ENCODE measurements at places on chromosomes 1 and 21.

DNA sequence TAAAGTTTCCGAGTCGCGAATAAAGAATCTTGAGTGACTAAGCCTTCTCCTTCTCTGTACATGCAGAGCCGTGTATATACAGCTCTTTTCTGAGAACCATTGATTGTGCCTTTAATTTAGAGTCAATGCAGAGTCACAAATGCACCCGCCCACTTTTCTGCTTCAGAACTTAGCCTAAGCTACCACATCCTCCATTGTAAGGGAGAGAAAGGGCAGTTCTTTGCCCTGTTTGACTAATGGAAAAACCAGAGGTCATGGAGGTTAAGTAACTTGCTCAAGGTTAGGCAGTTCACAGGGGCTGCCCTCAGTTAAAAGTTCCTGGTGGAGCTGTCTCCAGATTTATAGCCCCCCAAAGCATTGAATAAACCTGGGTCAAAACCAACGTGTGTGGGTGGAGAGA lies 139.6 kb downstream of the TOMM20 start:
- DNase-seq: no peak

GRCh38 chr1:39214714-39214997 lies 10.2 kb downstream of the MACF1 start:
- DNase-seq: no peak

- peak; percentile 64 for DNase-seq
These were observed 17.9 kb downstream of the CSTB start for GRCh38 chr21:43758111-43758641.

DNA sequence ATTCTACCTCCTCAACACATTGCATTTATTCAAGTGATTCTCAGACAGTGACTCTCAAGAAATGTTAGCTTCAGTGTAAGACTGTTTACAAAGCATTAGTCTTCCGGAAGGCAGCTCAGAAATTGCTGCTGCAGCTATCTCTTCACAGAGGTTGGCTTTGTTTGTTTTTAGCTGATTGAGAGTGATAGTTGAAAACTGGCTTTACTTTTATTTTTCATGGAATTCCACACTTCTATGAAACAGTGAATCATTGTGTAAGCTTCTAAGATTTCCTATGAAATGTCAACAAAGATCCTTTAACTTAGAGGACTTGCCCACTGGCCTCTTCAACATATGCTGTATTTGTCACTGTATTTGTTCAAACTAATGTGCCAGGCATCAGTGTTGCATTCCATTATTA lies 121.3 kb downstream of the TNNI3K start:
- DNase-seq: no peak

DNA sequence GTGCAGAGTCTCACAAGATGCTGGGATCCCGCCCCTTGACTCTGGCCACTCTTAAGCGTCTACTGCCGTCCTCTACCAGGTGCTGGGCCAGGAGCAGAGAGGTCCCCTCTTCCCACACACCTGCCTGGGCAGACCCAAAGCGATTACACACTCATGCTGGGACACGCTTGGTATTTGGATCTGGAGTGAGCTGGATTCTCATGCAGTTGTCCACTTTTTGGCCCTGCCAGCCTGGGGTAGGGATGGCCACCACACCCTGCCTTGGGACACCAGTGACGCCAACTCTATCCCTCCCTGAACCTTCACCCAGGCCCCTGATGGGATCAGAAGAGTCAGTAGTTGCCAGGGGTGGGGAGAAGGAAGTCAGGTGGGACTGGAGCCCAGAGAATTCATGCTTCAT lies 28.6 kb downstream of the ITPKB start:
- no peak for DNase-seq

DNA sequence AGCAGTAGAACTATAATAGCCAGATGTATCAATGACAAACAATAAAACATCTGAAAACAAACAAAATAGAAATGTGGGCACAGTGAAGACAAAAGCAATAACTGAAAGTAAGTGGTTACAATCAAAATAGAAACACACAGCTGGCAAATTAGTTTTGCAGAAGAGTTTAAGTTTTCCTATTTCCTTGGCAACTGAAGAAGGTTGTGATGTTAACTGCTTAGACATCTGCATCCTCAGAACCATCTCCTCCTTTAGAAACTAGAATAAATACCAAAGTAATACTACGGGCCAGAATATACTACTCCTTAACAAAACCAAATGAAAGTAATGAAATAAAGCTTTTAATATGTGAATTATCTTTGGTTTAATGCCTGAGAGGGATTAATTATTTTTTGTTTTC lies 605.5 kb downstream of the LTN1 start:
- DNase-seq: no peak

- peak; percentile 57 for DNase-seq
These were observed 45.8 kb upstream of the SAMSN1 start for GRCh38 chr21:14591882-14592281.

DNA sequence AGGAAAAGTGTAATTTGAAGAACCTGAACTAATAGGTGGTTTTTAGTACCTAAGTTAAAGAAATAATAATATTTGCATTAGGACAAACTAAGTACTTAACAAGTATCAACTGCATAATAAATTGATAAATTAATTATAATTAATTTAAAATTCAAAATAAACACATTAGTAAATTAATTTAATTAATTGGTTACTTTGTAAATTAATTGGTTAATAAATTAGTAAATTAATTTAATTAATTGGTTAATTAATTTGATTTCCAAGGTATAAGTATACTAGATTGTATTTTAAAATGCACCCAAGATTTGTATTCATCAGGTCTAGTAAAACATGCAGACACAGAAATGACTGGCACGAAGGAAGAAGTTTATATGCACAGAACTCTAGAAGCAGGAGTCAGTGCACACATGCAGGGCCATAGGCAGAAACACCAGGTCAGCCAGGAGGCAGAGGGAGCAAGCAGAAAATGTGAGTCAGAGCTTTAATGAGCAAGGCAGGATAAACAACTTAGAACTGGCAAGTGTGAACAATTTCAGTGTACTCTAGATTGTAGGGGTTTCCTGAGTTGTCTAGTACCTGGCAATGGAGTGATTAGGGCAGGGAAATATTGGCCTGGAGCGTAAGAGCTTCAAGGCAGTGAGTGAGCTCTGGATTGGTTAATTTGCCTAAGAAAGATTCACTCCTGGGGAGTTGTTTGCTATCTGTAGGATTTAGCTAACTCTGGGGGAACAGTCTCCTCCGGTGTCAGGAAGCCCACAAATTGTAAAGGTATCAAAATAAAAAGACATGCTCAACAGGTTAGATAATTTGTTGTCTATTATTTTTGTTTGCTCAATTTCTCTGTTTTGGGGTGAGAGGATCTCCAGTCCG lies 665.7 kb downstream of the MRPL39 start:
- DNase-seq: no peak

- DNase-seq: peak; percentile 92
These were observed 92.1 kb upstream of the POU3F1 start for GRCh38 chr1:38138498-38139233.

GRCh38 chr1:29249170-29249691 lies 12.9 kb downstream of the PTPRU start:
- no peak for DNase-seq

DNA sequence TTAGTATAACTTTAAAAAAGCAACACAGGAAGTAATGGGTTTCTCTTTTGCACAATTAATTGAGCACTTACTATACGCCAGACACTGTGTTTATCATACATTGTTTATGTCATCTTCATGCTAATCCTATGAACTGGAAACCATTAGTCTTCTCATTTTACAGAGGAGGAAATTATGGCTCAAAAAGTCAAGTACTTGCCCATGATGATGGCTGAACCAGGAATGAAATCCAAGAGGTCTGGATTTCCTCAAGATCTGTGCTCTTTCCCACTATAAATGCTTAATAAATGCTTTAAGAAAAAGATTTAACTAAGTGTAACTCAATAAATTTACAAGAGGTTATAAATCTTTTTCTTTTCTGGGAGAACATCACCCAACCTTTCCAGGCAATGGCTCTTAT lies 303.7 kb upstream of the RRP15 start:
- no peak for DNase-seq

GRCh38 chr1:107515702-107516101 lies 374.9 kb downstream of the NTNG1 start:
- no peak for DNase-seq

DNA sequence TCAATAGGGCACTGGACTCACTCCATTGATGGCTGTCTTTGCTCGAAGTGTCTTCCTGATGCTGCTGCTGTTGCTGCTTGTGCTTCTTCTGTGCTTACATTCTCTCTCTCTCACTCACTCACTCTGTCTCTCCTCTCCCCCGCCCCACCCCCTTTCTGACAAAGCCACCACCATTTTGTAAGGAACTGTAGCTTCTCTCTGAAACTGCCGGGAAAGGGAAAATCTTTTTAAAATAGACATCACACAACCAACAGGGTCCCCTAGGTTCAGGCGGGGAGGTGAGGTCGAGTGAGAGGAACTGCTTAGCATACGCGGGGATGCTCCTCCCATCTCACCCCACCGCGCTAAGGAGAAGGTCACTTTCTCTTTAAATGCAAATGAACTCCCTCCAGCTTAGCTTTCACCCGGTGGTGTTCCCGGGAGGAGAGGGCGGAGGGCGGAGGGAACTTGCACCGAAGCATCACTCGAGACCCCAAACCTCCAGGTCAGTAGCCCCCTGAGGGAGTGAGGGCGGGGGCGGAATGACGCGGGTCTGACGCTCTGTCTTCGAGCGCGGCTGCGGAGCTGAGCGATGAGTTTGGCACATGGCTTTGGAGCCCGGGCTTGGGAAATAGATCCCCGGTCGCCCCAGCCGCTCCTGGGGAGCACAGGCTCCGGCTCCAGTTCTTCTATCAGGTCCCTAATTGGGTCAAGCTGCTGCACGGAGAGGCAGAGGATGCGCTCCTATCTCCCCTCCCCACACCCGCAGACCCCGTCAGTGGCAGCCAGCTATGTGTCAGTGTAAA lies at the start of gene CCDC28B:
CCDC28B (plus strand) TSS at position 370 of the 785 bp plus-strand sequence. CDS start 1,341 bp downstream, outside the sequence.
- no peak for DNase-seq

DNA sequence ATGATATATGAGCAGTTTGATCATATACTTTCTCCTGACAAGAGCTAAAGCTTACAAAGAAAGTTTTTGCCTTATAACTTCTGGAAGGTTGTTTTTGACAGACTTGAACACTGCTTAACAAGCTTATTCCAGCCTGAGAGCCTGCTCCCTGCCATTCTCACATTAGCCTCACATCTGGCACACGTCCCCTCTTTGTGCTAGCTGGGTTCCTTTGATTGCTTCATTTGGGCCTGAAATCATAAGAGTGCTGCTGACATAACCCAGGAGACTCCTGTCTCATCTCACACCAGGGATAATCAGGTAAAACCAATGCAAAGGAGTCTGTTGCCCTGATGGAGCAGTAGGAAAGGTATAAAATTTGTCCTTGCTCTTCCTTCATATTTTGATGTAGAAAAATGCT lies 1411.7 kb upstream of the B3GALT2 start:
- DNase-seq: no peak

DNA sequence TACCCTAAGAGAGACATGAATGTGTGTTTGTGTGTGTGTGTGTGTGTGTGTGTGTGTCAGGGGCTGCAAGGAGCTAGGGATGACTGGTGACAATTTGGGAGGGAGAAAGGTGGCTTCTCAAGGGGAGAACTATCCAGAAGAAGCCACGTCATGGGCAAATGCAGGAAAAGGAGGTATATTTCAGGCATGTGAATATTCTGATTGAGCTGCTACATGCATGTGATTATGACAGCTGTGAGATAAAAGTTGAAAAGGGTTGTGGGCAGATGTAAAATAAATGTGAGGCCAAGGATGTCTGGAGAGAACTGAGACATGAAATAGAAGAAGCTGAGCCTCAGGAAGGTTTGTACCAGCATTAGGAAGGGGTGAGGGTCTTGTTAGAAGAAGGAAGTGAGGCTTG lies 4.5 kb downstream of the CYP4A11 start:
- no peak for DNase-seq

DNA sequence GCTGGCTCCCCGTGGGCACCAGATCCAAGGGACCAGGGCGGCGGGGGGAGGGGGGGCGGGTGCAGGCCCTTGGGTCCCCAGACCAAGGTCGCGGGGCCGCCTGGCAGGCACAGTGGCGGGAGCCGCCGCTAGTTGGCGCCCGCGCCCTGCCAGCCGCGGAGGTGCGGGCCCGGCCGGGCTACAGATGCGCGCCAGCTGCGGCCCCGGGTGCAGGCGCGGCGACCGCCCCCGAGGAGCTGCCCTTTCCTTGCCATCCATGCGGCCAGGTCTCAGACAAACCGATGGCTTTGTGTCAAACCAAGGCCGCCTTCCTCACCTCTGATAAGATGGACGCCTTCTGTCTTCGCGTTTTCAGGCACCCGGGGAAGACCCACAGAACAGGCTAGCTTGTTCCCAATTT lies 2.2 kb upstream of the RUNX3 start:
- no peak for DNase-seq

GRCh38 chr21:41010101-41010435 lies 157.9 kb upstream of the BACE2 start:
- no peak for DNase-seq

DNA sequence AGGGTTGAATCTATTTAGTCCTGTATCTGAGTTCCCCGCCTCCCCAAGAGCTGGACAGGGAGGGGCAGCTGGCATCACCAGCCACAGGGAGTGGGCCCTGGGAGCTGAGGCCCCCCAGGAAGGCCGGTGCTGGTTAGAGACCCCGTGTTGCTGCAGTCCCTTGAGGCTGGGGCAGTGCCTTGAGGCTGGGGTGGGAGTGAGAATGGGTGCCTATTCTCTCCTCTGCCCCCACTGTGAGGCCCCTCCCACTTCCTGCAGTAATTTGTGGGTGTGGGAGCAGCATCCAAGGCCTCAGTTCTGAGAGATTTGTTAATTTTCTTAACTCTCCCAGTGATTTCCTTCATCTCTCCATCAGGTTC lies 2.5 kb upstream of the TRAPPC3 start:
- DNase-seq: no peak

DNA sequence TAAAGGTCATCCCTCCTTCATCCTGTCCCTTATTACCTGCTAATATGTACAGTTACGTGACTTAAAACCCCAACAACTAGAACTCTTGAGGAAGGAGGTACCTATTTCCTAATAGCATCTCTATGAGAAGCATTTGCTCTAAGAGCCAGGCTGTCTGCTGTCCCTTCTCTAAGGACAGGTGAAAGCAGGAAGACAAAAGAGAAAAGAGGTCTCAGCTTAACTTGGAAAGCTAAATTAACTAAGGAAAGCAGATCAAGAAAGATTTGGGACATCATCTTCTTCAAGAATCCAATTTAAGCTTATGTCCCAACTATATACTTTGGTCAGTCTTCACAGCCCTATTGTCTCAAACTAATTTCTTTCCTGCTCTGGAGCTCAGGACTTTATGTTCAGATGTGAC lies 2.9 kb downstream of the EGLN1 start:
- no peak for DNase-seq

DNA sequence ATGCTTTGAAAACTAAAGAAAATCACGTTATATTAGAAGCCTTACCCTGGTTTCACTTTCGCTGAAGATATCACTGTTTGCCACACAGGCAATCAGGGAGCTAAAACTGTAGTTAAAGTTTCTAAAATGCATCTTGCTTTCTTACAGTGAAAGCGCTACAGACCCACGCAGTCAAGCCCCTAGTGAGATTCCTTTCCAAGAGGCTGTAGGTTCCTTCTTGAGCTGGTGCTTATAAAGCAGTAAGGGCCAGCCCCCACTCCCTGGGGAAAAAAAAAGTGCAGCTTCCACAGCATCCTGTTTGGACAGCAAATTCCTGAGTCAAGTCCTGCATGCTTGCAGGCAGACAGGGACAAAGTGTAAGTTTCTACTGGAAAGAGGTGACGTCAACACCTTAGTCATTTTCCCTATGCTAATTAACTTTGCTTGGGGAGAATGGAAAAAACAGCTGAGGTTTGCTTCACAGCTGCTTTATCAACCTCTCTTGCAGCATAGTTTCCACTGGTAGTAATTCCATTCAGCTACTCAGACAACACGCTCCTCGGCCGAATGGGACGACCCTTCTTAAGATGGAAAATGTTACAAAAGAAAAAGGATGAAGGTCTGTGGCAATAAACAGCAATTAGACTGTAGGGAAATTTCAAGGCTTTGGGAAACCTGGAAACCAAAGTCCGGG lies 14.7 kb upstream of the KCNE1 start:
- DNase-seq: peak; percentile 99

- no peak for DNase-seq
These were observed 14.3 kb upstream of the SPEN start for GRCh38 chr1:15833069-15833679.
